ENCODE measurements at places on chromosomes 2 and 18. TPM values are rescaled to one million over a fixed set of nuclear protein-coding genes. Genes with fewer than 3 reads are reported as not detected.

ASB18 gene
- total RNA-seq: not detected

ANKRD29 gene
- not detected for total RNA-seq

KCNS3 gene
- not detected for total RNA-seq

RAPGEF4 gene
- 0.21 TPM for total RNA-seq

DNA sequence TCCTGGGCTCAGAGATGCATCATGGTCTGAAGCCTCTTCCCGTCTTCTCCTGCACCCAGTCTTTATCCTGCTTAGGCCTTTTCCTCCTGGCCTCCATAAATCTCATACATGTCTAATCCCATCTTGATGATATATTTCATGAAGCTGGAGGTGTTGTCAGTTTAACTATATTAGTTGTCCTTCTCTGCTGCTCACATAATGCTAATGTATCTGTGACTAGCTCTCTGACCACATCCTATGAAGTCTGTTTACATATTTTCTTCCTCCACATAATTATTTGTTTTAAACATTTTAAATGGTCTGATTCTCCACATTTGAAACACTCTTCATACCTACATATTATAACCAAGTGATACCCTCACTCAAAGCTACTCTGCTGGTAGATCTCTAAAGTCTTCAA is 315.2 kb upstream of the RND3 start:
- no peak for DNase-seq

- DNase-seq: no peak
These were observed 115.8 kb downstream of the TTC27 start for GRCh38 chr2:32743480-32744236.

- DNase-seq: peak; percentile 76
These were observed 31.4 kb upstream of the YPEL5 start for GRCh38 chr2:30115141-30115980.

DNA sequence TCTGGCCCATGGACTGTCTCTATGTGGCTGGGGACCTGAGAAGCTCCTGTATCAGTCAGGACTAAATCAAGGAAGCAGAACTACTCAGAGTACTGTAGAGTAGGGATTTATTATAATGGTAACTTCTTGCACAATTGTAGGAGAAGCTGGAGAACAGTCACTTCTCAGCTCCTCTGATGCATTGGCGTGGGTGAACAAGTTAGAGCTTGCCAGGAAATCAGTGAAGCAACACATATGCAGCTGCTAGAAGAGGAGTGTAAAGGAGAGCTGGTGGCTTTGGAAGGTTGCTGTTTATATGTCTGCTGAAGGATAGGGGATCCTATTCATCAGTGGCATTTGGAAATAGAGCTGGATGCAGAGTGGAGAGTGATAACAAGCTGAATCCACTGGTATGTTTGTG is 215.5 kb upstream of the CWC22 start:
- no peak for DNase-seq

DNA sequence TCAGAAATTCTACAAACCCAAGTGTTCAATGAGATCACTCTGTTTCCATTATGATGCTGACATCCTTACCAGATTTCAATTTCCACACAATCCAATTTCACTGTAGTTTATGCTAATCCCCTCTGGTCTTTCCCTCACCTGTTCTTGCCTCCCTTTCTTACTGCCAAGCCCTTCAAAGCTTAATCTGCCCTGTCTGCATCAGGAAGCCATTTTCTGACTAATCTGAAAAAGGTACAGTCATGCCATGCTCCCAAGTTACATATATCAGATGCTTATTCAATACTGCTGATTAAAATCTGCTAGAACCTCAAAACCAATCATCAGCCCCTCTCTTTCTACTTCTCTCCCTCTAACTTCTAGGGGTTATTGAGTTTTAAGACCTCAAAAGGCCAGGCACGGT is 8.9 kb downstream of the KRTCAP3 start:
- DNase-seq: no peak

- DNase-seq: no peak
These were observed 43.9 kb downstream of the PKDCC start for GRCh38 chr2:42091671-42092070.

DNA sequence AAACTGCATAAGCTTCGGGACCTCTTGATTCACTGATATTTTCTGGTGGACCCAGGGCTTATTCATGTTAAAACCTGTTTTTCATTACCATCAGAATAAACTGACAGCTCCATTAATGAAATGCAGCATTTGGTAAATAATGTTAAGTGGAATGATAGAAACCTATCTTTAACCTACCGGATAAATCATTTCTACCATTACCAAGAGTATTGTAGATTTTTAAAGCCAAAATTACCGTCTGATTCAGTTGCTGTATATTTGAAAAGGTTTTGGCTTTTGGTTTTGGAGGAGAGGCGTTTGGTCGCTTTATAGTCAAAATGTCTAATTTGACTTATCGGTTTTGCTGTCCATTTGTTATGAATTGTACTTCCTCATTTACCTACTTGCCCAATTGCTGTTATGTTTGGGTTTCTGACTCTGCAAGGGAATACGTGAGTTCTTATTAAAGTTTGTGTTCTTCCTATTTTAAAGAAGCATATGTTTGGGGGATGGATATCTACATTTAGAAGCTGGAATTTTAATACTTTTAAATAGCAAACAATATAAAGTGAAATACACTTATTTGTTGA is 1.0 kb upstream of the CUL3 start:
- no peak for DNase-seq

GRCh38 chr2:195513119-195513518 is 143.9 kb upstream of the SLC39A10 start:
- no peak for DNase-seq

DNA sequence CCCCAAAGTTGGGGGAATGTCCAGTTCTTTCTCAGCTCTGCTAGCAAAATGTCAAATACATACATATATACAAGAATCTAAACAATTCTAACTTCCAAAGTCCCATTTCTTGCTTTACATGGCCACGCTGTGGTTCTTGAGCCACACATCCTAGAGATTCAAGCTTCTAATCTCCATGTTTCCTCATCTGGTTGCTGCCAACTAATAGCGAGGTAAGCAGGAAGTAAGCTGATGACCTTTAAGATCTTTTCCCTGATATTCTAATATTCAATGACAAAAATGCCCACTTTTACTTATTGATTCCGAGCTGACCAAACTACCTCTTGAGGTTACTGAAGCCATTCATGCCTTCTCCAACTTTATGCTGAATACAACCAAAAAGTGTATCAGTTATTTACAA is 3.3 kb downstream of the VPS54 start:
- no peak for DNase-seq
